Kidney capillary endothelial cell (primary cell): ENCODE measurements at places on chromosomes 3 and 15.

- DNase-seq: no peak
These were observed 495 bp downstream of the CDC25A start for GRCh38 chr3:48187579-48188265.

- DNase-seq: no peak
These were observed 239.8 kb upstream of the TLE3 start for GRCh38 chr15:70337277-70338186.

GRCh38 chr3:73602170-73602569 lies 22.6 kb downstream of the PDZRN3 start:
- DNase-seq: no peak

DNA sequence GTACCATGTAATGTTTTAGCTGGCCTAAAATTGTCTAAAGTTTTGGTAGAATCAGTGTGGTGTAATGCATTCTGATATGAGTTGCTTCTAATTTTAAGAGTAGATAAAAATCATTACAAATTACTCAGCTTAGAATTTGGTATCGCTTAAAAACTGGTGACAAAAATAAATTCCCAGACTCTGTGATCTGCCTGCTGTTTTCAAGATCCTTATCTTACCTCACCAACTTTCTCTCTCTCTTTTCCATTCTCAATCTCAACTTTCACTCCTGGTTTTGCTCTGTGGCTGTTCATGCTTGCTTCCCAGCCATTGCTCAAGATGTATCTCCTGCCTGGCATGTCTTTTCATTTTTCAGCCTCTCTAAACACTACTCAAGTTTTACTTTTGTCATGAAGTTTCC lies 45.7 kb downstream of the TCF12 start:
- DNase-seq: no peak

GRCh38 chr3:109713288-109713687 lies 375.9 kb upstream of the DPPA4 start:
- no peak for DNase-seq

DNA sequence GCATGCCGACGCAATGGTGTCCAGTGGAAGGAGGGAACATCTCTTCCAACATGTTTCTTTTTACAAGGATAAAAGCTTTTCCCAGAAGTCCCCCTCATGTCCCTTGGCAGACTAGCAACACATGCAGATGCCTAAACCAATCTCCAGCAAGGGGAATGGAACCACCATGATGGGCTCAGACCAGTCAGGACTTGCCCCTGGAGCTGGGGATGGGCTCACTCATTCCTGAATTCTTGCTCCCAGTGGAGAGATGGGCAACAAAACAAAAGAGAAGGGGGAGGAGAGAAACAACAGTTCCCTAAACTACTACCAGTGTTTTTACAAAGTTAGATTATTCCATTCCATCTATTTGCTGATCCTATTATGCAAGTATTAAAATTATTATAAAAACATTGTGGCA lies 76.8 kb upstream of the OXTR start:
- DNase-seq: no peak

DNA sequence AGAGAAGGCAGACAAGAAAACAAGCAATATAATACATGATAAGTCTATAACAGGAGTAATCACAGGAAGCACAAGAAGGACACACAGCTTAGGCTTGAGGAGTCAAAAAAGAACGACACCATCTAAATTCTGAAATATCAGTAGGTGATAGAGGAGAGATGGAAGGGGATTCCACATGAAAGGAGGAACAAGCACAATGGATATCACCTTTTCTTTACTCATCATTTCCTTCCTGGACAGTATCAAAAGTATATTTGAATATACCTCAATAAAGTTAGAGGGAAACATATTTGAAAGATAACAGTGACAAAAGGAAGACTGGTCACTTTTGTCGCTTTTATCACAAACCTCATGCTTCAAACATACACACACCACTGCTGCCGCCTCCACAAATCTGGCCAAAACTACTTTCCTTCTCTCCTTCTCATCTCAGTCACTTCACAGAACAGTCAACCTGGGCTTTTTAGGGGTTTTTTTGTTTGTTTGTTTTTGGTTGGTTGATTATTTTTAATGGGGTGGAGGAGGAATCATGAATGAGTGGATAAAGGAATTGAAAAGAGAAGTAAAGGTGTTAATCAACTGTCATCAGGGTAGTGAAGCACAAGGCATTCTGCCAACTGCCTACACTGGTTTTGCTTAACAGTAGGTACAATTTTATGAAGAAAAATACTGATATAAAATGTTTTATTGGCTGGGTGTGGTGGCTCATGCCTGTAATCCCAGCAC lies 18.5 kb downstream of the DENND4A start:
- DNase-seq: no peak
